ENCODE measurements at places on chromosomes 1 and 21.
A peak's percentile ranks its signal among the peaks of the same experiment; 100 is the strongest.

DNA sequence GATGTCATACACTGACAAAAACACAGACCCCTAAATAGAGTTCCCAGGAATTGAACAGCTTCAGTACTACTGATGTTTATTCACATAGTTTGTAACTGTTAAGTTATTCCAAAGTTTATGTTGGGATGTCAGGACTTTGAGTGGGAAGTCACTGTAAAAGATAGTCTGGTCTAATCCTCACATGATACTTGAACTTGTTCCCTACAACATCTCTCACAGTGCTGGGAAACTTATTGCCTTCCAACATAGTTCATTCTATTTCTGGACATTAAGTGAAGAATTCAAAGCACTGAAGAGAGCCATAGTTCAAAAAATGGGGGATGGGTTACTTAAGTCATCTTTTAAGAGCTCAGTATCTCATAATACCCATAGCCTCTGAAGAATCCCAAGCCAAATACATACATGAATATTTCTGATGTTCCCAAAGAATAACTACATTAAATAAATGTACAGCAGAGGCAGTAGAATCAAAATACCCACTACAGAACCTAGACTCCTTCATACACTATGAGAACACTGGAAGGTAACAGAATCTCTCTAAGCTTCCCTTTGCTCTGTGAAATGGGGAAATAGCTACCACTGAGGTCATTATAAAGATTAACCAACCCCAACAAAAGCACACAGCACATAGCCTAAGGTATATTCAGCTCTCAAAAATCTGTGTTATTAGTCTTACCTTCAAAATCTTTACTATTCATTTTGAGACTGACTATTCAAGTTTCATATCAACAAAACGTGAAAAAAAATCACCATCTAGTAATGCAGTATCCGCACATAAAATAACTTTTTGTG lies 81.4 kb downstream of the ESRRG start:
- DNase-seq, result no peak

- DNase-seq, result no peak
Observed at GRCh38 chr1:162065016-162065415, 4.5 kb upstream of the NOS1AP start.

GRCh38 chr21:29104239-29104708 lies 26.2 kb upstream of the MAP3K7CL start:
- DNase-seq, result no peak

DNA sequence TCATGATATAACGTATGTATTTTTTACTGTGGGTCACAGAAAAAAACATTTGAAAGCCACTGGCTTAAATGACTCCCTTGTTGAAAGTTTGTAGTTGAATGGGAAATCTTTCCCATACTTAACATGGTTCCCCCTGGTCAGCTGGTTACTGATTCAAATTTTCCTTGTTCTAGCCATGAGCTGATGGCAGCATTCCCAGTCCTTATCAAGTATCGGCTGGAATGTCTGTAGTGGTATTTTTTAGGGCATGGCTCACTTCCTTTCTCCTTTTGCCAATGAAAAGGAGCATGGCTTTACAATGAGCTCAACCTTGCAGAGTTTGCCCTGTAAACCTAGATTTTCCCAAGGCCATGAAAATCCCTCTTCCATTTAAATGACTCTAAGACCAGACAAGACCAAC lies 55.7 kb downstream of the GIPC2 start:
- peak; percentile 38 for DNase-seq

- no peak for DNase-seq
Observed at GRCh38 chr1:114755006-114755931, 2.5 kb downstream of the CSDE1 start.

Data from H54 (cell line).